ENCODE measurements at places on chromosomes 1 and 21. TPM values are rescaled to one million over a fixed set of nuclear protein-coding genes. Genes with fewer than 3 reads are reported as not detected.

The F13B gene
- not detected for total RNA-seq

GRCh38 chr1:221327954-221328353, 413.9 kb downstream of the DUSP10 start:
- DNase-seq: no peak

The LRRC71 gene
- 0.64 TPM for total RNA-seq

The THBS3 gene
- 9.8 TPM for total RNA-seq

The OTUD3 gene
- total RNA-seq: 20.2 TPM

DNA sequence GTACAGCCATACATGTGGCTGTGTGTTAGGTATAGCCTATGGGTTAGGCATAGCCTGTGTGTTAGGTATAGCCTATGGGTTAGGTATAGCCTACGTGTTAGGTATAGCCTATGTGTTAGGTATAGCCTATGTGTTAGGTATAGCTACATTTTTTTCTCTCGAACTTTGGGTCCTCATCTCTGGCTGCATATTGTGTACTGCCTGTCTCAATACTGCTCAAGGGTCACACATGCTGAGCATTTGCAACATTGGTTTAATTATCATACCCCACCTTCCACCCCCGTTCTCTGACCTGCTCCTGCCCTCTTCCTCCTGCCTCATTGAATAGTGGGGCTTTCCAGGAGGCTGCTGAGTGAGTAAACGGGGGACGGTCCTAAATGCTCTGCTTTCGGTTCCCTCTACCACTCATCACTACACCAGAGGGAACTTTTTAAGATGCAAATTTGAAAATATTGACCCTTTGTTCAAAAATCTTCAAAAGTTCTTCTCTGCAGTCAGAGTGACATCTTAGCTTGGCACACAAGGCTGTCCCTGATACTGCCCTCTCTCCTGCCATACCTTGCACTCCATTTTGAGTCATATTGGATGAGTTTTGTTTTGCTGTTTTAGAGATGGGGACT, 17.8 kb downstream of the OR2B11 start:
- no peak for DNase-seq

DNA sequence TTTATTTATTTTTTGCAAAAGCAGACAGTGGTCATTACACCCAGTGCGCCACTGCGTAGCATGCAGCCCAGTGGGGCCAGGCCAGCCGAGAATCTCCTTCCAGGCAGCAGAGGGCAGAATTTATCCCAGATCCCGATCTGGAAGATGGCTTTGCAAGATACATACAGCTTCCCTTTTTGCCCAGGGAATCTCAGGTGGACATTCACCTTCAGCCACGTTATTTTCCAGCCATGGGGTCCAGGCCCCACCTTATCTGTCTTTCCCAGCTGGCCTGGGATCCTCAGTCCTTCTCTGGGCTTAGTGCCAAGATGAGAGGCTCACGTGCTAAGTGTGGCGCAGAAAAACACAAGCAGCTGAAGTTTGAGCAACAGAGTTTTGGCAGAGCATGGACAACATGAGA, 123.6 kb downstream of the AJAP1 start:
- peak; percentile 33 for DNase-seq

DNA sequence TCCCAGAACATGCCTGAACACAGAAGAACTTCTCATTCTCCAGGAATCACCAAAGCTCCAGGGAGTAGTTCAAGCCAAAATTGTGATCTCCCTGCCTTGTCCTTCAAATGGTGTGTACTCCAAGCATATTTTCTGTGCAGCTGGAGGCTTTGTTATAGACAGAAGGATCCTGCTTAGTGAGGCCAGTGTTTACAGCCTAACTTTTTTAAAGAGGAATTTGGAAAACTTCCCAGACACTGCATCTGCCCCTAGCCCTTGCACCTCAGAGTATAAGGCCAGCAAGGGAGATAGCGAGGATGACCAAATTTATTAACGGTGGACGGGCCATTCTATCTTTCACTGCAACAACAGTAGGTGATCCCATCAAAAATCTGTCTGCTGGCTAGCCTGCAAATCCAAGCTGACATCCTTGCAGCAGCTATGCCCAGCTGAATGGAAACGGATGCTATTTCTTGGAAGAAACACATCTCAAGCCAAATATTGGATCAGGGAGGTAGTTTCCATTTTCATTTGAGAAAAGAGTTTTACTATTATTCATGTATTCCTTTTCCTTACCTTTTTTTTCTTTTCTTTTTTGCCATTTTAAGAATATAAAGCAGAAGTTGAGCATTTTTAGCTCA, 249.8 kb downstream of the USH2A start:
- no peak for DNase-seq

DNA sequence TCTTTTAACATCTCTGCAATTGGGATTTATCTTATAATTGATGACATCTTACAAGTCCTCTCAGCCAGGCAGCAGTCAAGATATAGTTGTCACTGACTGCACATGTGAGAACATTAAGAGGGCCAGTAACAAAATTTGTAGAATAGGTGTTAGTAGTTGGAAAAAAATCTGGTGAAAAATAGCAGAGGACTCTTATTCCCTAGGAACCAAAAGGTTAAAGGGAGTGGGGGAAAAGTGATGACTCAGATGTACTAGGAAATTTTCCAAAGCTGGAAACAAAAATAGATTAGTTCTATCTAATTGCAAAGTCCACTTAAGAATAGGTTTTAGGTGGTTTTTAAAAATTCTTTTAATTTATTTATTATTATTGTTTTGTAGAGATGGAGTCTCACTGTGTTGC, 3.6 kb downstream of the NUP210L start:
- no peak for DNase-seq

The KRTAP13-1 gene
- not detected for total RNA-seq

Data from cerebellum (tissue), 4 donors.